Stimulated activated CD4-positive, alpha-beta T cell treated with anti-CD3 and anti-CD28 coated beads, Interleukin-1b, Interleukin-23, amount 100 ng/mL, for 1 hour (primary cell): ENCODE measurements at places on chromosomes 6 and 20.

DNA sequence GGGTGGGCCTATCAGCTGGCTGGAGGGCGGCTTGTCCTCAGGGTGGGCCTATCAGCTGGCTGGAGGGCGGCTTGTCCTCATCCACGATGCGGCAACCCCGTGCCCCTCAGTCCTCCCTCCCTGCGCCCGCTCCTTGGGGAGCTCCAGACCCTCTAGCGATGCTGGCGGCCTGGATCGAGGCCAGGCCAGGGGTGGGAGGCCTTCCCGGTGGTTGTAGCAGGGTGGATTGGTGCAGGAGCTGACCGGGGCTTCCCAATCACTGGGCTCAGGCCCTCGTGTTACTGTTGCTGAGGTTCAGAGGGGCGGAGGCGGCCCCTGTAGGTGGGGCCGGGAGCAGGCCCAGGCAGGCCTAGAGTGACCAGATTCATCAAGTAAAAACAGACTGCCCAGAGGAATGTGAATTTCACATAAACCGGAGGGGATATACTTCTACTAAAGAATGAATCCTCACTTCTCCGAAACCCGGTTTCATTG, 8.8 kb downstream of the SLC17A9 start:
- DNase-seq = no peak

- no peak for DNase-seq
Observed at GRCh38 chr6:89984926-89985750, 90.9 kb downstream of the GJA10 start.

- no peak for DNase-seq
Observed at GRCh38 chr6:41379306-41379705, 43.9 kb downstream of the NCR2 start.

- no peak for DNase-seq
Observed at GRCh38 chr6:79646006-79646405, 14.9 kb downstream of the SH3BGRL2 start.

GRCh38 chr20:4720977-4721349, 746 bp upstream of the PRND start:
- no peak for DNase-seq

DNA sequence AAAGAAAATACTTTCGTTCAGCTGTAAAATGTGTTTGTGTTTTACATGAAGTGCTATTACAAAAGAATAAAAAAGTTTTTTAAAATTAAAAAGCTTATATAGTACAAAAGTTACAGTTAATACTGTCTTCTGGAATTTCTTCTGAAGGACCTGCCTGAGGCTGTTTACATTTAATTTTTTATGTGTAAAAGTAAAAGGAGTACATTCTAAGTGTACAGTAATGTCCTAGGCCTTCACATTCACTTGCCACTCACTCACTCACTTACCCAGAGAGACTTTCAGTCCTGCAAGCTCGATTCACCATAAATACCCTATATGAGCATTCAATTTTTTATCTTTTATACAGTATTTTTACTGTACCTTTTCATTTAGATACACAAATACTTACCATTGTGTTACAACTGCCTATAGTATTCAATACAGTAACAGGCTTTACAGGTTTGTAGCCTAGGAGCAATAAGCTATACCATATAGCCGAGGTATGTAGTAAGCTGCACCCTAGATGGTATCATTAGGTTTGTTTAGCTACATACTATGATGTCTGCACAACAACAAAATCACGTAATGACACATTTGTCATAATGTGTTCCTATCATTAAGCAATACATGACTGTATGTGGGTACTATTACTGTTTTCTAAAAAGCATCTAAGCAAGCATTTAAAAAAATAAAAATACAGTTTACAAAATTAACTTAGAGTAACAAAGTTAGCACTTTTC, 33.0 kb downstream of the RNF146 start:
- no peak for DNase-seq

DNA sequence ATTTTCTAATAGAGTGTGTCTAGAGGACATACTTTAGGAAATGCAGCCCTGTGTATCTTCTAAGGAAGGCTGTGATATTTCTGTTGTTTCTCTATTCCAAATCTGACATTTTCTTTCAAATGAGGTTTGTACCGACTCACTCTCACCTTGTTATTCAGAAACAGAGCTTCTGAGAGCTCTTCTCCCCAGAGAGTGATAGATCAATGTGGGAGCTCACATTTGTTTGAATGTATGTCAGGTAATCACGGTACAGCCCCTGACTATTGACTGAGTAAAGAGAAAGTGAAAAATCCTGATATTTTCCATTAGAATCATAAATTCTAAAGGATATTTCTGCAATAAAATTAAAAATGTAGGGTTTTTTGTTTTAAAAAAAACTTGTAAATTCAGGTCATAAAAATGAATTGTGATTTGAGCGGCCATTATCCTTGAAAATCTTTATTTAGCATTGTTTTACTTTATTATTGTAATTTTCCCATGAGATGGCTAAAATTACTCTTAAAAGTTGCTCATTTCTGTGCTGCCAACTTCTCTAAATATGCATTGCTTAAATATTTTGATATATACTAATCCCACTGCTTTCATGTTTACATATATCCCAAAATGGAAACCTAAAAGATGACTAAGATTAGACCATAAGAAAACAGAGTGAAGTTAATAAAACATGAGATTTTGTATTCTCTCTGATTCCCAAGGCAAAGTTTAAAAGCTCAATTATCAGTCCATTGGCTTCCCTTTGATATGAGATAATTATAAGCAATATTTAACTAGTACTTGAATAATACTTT, 1226.8 kb upstream of the CITED2 start:
- DNase-seq = no peak

DNA sequence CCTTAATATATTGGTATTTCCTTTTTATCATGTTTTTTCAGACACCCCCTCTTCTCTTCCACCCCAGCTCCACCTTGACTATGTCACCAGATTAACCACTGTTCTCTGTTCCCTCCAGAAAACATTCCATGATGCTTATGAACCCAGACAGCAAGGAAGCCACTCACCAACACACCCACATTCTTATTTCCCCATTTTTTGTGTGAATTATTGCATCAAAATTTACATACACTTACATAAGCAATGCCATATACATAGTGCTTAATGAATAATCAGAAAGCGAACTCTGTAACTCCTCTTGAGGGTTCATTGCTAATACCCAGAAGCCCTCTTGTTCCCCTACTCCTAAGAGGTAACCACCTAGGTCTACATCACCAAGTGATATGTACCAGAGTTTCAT, 182.3 kb upstream of the CDYL start:
- DNase-seq = no peak

- DNase-seq = no peak
Observed at GRCh38 chr6:89372506-89372901, 20.0 kb upstream of the UBE2J1 start.

GRCh38 chr6:168711049-168711640, 270.2 kb downstream of the SMOC2 start:
- no peak for DNase-seq

GRCh38 chr20:20201124-20201523, 148.8 kb downstream of the CFAP61 start:
- DNase-seq = no peak

DNA sequence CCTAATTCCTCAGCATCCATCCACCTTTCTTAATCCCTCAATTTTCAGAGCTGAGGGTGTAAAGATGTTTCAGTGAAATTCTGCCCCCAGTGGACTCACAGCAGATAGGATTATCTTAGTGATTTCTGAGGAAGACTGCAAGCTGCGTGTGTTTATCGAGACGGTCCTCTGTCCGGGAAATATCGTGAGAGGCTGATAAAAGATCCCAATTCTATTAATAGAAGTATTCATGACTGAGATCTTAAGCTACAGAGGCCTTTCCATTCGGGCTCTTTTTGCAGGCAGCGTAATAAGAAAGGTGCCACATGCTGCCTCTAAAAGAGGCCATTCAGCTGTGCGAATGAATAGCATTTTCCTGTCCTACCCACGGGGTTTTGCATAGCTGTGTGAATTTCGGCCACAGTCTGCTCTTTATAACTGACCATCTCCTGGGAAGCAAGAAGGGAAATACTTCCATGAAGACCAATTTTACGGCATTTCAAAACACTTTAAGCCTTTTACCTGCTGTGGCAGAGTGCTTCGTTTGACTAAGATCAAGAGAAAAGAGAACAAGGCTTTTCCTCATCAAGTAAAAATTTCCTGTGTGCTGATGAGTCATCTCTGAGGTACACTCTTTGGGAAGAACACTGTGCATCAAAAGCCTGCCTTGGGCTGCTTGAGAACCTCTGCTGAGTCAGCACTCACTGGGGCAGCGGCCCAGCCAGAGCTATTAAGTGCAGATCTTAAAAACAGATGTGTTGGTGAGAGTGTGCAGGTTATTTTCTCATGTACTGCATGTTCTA, 208.8 kb downstream of the ARHGAP18 start:
- DNase-seq = no peak

- no peak for DNase-seq
Observed at GRCh38 chr6:33082702-33083101, 6.9 kb downstream of the HLA-DPB1 start.

DNA sequence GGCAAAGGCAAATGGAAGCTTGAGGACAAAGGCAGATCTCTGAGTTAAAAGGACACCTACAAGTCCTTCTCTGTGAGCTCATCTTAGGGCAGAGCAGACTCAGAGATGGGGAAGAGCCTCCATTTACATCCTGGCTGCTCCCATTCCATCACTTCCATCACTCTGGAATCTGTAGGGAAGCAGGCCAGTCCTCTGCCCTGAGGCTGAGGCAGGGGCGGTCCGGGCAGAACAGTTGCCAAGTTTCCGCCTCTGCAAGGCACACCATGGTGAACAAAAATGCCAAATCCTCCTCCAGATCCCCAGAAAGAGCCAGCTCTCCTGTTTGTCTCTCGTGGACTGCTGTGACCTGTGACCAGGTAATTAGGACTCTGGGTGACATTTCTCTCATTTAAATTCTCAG, 209.6 kb upstream of the SSTR4 start:
- DNase-seq = no peak

DNA sequence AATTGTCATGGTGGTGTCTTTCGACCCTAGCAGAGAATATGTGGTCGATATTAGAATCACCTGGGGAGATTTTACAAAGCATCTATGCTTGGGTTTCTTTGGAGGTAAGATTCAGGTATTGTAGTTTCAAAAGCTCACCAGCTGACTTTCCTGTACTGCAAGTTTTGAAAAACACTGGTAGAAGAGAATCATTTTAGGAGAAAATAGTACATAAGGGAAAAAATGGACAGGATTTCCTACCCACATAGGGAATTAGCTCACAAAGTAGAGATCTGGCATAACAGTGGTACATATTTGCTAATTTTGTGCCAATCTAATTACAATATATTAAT, 27.4 kb upstream of the ABT1 start:
- no peak for DNase-seq

DNA sequence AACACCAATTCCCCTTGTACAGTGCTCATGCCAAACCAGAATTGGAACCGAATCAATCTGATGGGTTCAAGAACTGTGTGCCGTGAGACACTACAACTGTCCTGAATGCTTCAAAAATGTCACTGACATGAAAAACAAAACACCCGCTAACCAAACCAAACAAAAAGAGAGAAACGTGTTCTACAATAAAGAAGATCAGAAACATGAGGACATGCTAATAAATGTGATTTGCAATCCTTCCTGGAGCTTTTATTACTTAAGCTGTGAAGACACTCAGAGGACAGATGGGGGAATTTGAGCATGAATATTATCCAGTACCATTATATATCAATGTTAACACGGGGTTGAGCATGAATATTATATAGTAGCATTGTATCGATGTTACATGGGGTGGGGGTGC, 72.2 kb upstream of the NFATC2 start:
- no peak for DNase-seq

DNA sequence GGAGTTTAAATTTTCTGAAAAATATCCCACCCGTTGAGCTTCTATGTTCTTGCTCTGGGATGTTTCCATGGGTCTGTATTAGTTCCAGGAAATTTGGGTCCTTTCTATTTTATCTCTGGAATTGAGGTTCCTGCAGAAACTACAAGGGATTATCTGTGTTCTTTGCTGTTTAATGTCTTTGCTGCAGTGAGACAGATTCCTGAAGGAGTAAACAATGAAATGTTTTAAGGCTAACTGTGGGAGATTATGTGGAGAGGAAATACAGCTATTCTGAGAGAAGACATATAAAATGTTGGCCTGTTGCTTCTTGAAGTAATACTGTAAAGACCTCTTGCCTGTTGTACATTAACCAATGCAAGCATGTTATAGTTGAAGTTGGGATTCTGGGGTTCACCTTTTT, 43.5 kb downstream of the SAMD5 start:
- no peak for DNase-seq

DNA sequence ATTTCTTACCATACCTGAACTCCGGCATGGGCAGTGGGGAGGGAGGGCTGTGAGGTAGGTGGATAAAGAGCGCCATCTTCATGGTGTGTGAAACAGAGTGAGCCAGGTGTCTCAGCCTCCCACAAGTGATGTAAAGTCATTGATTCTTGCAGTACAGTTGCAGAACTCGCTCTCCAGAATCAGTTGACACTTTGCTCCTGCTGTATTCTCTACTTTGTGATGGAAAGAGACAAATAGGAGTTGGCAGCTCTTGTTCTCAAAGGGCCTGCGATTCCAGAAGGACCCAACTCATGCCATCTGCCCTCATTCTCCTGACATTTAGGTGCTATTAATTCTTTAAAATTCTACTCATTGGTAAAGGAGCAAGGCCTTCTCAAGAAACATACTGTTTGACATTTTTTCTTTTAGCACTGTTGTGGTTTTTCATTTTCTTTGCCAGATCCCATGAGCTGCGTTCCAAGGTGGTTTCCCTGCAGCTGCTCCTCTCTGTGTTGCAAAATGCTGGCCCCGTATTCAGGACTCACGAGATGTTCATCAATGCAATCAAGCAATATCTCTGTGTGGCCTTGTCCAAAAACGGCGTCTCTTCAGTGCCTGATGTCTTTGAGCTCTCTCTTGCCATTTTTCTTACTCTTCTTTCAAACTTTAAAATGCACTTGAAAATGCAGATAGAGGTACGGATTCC, 49.3 kb downstream of the ARFGEF2 start:
- no peak for DNase-seq

DNA sequence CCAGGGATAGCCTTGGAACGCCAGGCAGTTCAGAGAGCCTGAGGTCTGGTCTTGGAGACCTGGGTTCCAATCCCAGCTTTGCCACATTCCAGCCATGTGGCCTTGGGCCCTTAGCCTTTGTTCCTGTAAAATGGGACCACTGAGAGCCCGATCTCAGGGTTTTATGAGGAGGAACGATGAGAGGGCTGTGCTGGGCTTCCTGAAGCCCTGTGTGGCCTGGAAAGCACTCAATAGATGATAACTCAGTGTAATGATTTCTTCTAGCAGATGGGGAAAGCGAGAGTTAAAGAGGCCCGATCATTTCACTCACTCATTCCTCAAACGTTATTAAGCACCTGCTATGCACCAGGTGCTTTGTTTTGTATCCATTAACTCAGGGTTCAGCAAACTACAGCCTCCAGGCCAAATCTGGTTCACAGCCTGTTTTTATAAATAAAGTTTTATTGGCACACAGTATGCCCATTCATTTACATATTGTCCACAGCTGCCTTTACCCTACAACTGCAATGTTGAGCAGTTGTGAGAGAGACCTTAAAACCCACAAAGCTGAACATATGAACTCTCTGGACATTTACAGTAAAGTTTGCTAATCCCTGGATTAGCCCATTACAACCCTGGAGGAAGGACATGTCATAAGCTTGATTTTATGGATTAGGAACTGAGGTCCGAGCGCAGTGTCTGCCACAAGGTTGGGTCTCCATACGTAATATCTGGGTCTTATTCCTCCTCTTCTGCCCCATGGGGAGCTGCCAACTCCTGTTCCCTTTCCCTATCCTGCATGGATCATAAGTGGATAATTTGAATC, 90.4 kb downstream of the CEBPB start:
- DNase-seq = no peak
